ENCODE measurements at places on chromosomes 1 and 21.

GRCh38 chr1:1245178-1245816 is 1.2 kb downstream of the C1QTNF12 start:
- DNase-seq = no peak

DNA sequence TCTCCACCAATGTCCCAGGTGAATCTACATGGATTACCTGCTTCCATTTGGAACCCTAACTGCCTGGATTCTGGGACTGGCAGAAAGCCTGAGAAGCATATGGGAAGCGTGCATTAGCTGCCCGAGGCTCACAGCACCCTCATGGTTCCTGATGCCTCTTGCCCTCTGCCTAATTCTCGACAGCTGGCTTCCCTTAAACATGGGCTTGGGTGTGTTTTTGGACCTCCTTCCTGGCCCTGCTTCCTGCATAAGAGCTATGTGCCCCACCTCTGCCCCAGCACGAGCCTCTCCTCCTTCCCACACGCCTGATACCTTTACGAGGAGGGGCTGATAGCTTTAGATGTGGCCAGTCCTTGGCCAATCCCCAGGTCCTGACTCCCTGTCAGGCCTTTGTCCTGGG is 152.4 kb upstream of the HMGB4 start:
- no peak for DNase-seq

GRCh38 chr1:156337052-156337887 is 822 bp downstream of the CCT3 start:
- DNase-seq = no peak

GRCh38 chr1:157774412-157774811 is 2.5 kb downstream of the FCRL2 start:
- no peak for DNase-seq

GRCh38 chr1:10960411-10961299 is 51.8 kb upstream of the TARDBP start:
- peak; percentile 80 for DNase-seq

DNA sequence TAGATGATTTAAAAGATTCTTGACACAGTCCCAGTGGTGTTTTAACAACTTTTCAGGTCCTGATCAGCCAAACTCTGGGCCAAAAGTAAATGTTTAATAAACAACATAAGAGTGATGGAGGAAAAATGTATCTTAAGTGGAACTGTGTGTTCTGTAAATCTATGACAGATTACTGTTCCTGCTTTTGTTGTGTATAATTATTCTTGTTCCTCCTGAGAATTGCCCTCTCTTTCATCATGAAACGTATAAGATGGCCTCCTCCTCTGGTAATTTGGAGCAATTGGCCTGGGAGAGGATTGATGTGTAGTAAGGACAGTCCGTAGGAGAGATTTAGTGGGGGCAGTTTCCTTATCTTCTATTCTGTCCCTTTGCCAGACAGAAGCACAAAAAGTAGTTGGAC is 34.5 kb downstream of the GALNT2 start:
- DNase-seq = no peak

GRCh38 chr1:169326956-169327268 is 40.7 kb downstream of the NME7 start:
- no peak for DNase-seq

DNA sequence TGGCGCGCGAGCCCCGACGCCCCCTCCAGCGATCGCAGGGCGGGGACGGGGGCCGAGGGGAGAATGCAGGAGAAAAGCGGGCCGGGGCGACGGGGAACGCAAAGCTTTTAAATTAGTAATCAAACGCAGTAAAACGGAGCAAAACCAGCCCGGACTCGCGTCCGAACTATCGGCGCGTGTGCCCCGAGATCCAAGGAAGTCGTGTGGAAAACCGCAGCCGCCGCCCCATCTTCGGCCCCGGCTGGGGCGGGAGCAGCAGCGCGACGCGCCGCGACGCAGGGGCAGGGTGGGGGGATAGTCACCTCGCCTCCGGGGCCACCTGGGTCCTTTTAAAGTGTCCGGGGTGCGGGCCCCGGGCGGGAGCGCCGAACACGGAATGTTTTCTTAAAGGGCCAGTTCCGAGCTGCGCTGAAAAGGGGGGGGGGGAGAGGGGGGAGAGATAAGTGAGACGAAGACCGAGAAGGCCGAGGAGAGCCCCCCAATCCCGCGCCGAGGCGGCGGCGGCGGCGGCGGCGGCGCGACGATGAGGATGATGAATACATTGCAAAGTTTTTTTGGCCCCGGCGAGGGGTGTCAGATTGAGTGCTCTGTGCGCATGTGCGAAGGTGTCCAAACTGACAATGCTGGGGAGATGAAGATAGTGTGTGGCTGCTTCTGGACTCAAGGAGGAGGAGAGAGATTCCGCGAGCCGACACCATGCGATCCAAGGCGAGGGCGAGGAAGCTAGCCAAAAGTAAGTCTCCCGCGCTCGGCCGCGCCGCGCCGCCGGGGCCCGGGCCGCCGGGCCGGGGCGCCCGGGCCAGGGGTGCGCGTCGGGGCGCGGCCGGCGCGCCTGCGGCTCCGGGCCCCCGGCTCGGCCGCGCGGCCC is at the start of gene PRDM16:
Gene PRDM16 (plus strand): TSS at position 640 of the 868 bp plus-strand sequence. CDS start 57 bp downstream, at position 697.
- DNase-seq = no peak

DNA sequence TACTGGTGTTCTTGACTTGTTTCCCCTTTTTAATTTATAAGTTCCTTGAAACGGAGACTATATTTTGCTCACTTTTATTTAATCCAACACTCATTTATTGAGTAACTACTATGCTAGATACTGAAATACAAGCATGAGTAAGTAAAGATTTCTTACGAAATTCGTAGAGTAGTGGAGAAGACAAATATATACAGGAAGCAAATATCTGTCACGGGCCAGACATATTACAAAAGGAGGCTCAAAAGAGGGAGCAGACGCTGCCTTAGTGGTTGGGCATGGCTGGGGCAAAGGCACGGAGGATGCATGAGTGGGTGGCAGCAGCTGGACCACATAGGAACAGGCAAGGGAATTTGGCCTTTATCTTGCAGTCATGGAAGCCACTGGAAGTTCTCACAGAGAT is 6.8 kb downstream of the NCF2 start:
- DNase-seq = no peak

DNA sequence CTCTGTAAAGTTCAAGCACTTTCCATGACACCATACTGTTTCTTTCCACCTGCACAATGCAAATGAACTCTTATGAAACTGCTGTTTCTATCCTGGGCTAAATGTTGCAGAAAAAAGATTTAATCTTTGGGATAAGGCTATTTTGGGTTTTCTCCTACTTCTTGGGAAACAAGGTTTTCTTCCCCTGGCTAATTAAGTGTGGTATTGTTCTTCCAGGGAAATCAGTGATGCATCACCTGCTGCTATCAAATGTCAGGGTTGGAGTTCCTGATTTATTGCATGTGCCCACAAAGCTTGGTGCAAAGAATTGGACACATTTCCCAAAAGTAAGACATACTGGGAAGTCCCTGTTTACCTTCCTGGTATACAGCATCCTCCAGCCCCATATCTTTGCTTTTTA is 6.0 kb upstream of the RGS4 start:
- DNase-seq = no peak

DNA sequence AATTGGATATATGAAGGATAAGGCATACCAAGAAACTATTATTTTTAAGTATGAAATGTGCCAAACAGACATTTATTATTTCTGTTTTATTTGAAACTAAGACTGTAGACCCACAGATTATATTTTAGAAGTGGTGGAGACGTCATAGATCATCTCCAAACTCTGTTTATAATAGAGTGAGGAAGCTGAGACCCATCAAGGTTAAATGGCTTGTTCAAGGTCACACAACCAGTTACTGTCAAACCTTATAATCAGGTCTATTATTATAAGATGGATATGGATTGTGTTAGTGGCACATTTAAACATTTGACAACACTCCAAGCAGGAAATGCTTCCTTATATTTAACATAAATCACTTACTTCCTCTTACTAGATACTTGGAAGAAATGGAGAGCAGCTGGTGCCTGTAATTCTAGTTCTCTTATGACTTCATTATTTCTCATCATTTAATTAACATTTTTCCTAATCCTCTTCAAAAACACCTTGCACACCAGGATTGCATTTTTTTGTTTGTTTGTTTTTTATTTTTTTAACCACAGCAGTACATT is 117.0 kb downstream of the NEK7 start:
- DNase-seq = no peak

DNA sequence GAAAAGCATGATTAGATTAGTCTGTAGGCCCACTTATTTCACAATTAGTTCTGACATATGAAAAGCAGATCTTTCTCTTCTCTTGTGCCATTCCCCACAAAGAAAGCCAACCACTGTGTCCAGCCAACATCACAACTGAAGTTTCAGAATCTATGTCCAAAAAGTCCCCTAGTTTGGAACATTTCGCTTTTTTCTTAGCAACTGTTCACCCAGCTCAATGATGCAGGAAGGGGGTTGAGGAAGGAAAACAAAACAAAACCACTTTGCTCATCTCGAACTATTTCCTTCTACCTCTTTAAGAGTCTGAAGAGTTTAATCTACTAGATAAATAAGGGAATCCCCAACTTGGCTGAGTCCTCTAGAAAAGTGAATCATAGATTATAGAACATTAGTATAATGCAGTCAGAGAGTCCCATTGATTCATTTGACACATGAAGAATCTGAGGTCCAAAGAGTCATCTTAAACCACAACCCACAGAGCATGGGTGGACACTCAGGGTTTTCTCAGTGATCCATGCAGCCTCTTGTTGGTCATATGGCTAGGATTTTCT is 159.3 kb upstream of the SGIP1 start:
- DNase-seq = no peak

GRCh38 chr1:31642366-31642765 is 2.3 kb downstream of the PEF1 start:
- DNase-seq = no peak

GRCh38 chr1:117096951-117097408 is 24.6 kb downstream of the TRIM45 start:
- no peak for DNase-seq

DNA sequence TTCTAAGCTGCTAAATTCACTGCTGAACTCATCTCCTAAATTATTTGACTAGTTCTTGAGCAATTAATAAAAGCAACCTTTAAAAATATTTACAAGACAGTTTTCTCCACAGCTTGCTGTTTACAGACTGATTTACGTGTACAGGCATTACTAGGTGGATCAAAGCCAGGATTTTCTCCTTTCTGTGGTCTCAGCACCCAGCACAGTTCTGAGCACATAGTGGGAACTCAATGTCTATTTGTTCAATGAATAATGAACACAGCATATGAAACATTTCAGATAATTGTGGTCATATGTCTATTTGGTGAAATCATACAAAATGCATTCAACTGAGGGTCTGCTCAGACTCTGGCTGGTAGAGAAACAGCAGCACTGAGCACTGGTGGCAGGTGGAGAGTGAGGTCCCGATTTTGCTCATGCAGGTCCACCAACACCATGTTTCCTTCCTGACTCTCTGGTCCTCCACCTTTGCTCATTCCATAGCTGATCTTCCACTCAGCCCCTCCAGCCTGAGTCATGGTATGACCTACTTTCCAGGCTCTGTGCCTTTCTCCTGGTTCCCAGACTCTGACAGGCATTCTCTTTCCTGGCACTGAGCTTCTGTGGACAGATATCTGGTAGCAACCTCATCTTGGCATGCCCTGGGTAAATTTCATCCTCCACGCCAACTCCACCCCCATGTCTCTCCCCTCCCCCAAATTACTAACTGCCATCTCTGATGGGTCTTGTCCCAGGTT is 311.3 kb downstream of the TGFB2 start:
- DNase-seq = no peak

DNA sequence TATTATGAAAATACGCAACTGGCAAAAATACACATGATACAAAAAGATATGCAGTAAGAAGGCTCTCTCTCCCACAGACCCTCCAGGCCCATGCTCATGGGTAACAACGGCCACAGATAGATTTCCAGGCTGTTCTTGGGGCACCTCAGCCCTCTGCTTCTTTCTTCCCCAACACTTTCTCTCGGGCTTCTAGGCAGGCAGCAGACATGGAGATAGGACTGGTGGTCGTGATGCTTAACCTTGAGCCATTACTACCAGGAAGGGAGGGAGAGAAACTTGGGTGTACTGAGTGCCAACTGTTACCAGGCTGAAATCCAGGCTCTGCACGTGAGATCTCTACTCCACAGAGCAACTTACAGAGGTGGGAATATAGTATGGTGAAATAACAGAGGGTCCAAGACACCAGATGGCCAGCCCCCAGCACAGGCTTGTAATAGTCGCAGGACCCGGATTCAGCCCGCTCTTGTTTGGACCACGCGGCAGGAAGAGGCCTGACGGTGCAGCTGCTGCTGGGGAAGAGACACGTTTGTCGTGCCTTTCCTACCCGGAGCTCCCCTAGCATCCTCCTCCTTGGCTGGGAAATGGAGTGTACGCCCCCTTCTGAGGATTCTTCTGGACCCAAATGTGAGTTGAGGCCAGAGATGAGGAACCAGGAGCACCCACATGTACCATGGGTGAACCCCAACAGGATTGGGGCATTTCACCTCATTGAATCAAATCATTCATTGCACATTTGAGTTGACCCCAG is 441.1 kb upstream of the VAMP3 start:
- DNase-seq = no peak

- no peak for DNase-seq
Measured at GRCh38 chr1:10728595-10729410, 67.6 kb downstream of the CASZ1 start.

DNA sequence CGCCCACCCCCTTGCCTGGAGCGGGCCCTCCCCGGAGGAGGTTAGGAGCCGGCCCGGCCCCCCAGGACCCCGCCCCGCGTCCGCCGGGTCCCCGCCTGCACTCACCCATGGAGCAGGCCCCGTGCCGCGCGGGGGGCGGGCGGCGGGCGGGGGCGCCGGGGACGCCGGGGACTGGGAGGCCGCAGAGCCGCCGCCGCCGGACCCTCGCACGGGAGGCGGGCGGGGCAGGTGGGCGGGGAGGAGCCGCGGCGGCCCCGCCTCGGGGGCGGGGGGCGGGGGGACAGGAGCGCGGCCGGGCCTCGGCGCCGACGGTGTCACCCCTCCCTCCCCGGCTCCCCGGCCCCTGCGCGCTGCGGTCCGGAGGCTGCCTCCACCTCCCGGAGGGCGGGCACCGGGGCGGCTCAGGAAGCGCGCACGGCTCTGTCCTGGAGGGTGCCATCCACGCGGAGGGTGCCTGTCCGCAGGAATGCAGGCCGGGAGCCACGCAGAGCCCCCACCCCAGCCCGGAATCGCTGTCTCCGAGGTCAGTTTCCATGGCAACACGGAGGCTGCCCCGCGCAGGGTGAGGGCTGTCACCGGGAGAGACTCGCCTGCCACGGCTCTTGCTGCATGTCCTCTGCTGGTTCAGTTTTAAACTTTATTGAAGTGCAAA is 5.9 kb upstream of the PLEKHG5 start:
- peak; percentile 21 for DNase-seq

DNA sequence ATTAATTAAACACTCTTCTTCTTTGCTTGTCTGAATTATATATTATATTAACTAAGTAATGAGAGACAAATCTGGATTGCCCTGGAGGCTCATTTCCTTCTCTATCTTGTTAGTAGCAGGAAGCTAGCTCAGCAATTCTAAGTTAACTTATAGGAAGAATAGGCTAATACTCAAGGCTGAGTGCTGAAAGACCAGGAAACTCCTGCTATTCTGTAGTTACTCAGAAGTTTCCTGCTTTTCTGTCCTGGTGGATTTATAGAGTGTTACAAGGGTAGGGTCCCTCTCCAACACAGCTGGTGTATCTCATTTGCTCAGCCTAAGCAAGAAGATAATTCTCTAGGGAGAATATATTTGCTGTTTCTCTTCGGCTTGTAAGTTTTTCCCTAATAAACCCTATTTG is 29.2 kb downstream of the HSPA13 start:
- no peak for DNase-seq

Measured in stimulated activated CD4-positive, alpha-beta T cell treated with anti-CD3 and anti-CD28 coated beads, Interleukin-1b, Interleukin-23, amount 100 ng/mL, for 1 hour (primary cell).